ENCODE measurements at places on chromosomes 6 and 20.
A peak's percentile ranks its signal among the peaks of the same experiment; 100 is the strongest.

- DNase-seq = no peak
Measured at GRCh38 chr6:56235245-56235644, 12.1 kb downstream of the COL21A1 start.

DNA sequence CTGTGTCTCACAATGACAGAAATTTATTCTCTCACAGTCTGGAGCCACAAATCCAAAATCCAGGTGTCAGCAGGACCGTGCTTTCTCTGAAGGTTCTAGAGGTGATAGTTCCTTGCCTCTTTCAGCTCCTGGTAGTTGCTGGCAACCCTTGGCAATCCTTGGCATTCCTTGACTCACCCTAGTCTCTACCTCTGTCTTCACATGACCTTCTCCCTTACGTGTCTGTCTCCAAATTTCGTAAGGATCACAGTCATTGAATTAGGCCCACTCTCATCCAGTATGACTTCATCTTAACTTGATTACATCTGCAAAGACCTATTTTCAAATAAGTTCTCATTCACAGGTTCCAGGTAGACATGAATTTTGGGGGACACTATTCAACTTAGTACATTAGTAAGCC, 143.1 kb downstream of the CEP57L1 start:
- DNase-seq = no peak

GRCh38 chr6:71531006-71531405, 242.4 kb downstream of the OGFRL1 start:
- no peak for DNase-seq

DNA sequence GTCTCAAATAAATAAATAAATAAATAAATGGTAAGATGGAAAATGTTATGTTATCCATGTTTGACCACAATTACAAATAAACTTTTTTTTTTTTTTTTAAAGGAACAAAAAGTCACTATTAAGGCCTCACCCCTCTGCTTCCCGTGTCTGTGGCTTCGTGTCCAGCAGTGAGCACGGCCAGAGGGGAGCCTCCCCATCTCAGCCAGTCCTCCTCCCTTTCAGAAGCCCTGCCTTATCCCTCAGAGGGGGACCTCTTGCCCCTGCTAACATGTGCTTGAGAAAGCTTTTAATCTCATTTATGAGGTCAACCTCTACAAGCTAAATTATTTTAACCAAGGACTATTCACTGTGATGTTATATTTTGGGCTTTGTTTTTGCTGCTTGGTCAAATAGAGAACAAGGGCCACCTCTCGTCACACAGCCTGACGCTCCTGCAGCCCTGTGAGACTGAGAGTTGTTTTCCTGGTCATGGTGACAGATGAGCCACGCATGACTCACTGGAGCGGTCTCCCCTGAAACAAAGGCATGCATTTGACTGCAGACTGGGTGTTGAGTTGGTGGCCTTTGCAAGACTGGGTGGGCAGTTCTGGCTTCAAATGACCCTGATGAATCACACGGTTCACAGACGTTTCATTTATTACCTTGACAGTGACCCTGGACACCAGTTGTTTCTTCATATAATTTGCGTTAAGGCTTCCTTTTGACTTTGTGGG, 131.8 kb downstream of the TIAM2 start:
- DNase-seq = no peak

- no peak for DNase-seq
Measured at GRCh38 chr6:154481521-154482013, 28.9 kb downstream of the CNKSR3 start.

- no peak for DNase-seq
Measured at GRCh38 chr6:157181649-157182048, 141.7 kb downstream of the TMEM242 start.

GRCh38 chr6:159257846-159258245, 88.6 kb downstream of the FNDC1 start:
- no peak for DNase-seq

DNA sequence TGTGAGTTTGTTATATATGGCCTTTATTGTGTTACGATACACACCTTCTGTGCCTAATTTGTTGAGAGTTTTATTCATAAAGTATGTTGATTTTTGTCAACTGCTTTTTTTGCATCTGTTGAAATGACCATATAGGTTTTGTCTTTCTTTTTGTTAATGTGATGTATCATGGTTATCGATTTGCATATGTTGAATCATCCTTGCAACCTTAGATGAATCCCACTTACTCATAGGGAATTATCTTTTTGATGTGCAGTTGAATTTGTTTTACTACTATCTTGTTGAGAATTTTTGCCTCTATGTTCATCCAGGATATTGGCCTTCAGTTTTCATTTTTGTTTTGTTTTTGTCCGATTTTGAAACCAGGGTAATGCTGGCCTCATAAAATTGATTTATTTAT, 45.7 kb upstream of the TPD52L1 start:
- no peak for DNase-seq

GRCh38 chr20:59751075-59751711, 146.9 kb downstream of the PHACTR3 start:
- DNase-seq = peak; percentile 44

DNA sequence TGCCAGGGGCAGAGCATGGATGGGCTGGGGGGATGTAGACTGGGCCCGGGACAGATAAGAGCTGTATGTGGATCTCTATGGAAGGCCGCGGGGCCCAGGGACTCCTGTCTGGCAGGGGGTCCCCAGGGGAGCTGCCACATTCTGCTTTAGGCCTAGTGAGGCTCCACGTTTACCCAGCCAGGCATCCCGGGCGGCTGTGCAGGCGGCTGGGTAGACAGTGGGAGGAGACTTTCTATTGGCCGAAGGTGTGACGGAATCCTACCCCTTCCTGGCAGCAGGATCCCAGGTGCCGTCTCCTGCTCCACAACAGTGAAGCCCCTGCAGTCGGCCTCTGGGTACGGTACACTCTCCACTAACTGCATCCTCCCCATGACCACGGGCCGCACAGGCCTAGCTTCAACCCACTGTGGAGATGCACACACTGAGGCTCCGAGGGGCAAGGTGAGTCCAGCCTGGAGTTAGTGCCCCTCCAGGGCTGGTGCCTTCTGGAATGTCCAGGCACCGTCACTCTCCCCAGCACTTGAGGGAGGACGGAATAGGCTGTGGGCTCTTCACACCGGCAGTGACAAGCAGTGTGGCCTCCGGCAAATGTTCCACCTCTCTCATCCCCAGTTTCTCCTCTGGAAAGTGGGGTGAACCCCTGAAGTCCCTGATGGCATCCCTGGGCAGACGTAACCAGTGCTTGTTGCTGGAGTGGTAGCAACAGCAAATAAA, 36.8 kb upstream of the ZBP1 start:
- no peak for DNase-seq

DNA sequence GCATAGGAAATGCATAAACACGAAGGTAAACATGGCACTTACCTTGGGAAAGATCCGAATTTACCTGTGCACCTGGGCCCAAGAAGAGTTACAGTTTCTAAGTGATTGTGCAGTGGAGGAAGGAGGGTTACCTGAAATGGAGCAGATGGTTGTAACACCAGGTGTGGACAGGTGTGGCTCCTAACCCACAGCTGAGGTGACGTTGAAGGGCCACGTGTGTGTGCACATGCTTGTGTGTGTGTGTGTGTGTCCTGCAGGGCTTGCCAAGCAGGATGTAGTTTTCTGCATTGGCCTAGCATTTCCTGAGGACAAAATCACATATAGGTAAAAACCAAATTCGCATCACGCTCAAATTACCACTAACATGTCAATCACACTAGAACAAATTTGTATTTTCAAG, 240.8 kb downstream of the ANKRD60 start:
- no peak for DNase-seq

- DNase-seq = no peak
Measured at GRCh38 chr6:102853249-102853955, 1459.9 kb downstream of the GRIK2 start.

- DNase-seq = no peak
Measured at GRCh38 chr6:37258405-37259105, 611 bp upstream of the TMEM217 start.

DNA sequence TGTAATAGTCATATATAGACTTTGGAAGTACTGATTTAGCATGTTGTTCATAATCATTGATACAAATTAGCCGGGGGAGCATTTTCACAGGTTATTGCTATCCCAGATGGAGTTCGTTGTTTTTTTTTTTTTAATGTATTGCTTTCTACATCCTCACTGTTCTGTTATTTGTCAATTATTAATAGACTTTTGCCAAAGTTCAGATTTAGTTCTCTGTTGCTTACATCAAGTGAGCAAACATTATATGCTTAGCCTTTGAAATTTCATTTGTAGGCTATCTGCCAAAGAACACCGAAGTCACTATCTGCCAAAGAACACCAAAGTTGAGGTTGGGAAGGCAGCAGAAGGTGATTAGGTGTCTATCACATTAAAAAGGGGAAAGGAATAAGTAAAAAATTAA, at the start of gene HAO1:
TSS of gene HAO1 (minus strand) at position 118 of the 400 bp plus-strand sequence. CDS start at position 82, 36 bp downstream.
- DNase-seq = no peak

- DNase-seq = no peak
Measured at GRCh38 chr6:135592276-135592675, 94.7 kb upstream of the AHI1 start.

DNA sequence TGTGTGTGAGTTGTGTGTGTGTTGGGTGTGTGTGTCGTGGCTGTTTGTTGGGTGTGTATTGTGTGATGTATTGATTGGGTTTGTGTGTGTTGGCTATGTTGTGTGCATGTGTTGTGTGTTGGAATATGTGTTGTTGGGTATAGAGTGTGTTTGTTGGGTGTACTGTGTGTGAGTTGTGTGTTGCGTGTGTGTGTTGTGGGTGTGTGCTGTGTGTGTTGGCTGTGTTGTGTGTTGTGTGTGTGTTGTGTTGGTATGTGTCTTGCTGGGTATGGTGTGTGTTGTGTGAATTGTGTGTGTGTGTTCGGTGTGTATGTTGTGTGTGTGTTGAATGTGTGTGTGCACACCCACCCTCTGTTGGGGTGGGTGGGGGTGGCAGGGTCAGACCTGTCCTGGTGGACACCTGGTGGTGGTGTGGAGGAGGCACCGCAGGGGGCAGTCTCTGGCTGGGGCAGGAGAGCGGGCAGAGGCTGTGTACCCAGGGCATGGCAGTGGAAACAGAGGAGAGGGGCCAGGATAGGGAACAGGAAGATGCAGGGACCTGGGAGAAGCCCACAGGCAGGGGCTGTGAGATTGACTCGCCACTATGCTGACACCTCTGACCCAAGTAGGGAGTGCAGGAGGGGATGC, 25.5 kb upstream of the PXDC1 start:
- DNase-seq = no peak

- DNase-seq = no peak
Measured at GRCh38 chr6:36663504-36664446, 14.7 kb upstream of the CDKN1A start.

DNA sequence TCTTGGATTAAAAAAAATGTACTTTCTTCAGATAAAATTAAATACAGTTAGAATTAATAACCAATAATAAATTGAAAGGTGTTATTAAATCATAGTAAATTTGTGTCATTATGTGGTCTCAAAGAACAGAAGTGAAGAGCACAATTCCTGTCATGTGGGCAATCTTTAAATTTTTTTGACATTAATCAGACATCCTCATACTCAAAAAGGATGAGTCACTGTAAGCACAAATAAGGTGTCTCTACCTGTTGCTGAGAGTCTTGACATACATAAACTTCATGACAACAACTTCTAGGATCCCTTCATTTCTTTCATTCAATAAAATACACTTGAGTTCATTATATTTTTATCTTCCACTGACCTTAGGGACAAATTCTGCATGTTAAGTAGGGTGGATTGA, 76.1 kb downstream of the SLC22A3 start:
- DNase-seq = no peak

GRCh38 chr6:161443848-161444247, 170.0 kb upstream of the AGPAT4 start:
- no peak for DNase-seq

DNA sequence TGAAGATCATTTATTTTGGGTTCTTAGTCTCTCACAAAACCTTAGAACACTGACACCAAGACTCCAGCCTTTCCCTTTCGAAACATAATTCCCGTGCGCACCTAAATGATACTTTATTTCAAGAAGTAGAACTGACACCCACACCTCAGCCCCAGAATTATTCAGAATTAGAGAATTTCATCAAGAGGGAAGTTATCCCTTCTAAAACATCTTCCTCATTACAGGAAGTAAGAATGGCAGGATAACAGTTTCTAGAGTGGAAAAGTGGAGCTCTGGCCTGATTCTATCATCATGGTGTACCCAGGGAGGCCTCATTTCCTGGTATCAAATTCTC, 1.4 kb upstream of the SRXN1 start:
- DNase-seq = no peak

DNA sequence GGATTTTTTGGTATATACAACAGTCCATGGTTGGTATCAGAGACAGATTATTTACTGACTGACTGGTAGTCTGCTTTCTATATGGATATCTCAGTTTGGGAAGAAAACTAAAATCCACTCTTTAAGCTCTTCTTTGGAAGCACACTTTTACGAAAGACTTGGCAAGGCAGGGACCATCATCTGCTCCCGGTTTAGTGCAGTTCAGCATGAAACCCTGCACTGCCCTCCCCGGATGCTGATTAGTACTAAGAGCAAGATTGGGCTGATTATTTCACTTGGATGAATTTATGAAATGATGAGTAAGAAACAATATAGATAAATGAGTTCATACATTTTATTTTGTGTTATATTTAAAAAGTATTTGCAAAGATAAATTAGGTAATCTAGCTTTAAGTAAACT, 56.3 kb downstream of the RGS17 start:
- DNase-seq = no peak

GRCh38 chr6:36232172-36232571, 35.6 kb downstream of the BRPF3 start:
- no peak for DNase-seq

DNA sequence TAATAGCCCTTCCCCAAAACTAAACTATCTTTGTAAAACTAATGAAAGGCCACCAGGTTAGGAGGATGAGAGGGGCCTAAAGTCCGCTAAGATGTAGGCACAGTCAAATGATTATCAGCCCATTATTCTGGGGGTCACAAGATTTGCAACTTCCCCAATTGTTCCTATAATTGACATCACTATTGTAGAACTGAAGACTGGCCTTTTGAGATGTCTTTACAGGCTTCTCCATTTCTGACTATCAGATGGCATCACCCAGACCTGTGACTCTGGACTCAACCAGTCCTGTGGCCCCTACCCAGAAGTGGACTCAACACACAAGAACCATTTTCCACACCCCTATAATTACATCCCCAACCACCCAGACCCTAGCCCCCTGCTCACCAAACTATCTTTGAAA, 61.5 kb upstream of the MAP7 start:
- DNase-seq = no peak

- no peak for DNase-seq
Measured at GRCh38 chr6:169533301-169534038, 168.4 kb downstream of the WDR27 start.

GRCh38 chr6:126107475-126108166, 121.3 kb downstream of the TRMT11 start:
- DNase-seq = no peak

DNA sequence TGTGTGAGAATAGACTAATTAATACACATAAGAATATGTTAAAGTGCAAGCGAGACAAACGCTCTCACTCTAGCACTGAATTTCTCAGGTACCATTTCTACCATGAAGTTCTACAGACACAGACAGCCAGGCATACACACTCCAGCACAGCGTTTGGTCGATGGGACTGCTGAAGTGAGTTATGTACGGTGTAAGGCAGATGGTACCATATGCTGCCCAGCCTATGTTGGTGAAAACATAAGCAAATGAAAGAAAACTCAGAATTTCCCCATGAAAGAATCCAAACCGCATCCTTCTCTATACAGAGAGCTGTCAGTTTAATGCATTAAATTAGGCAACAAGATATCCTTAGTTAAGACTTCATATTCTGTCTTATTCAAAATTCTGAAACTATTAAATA, 34.9 kb downstream of the AGPAT4 start:
- no peak for DNase-seq

- no peak for DNase-seq
Measured at GRCh38 chr6:45461486-45461885, 83.8 kb upstream of the SUPT3H start.

GRCh38 chr20:13286607-13287006, 65.5 kb downstream of the ISM1 start:
- DNase-seq = no peak
